ENCODE measurements at places on chromosomes 4 and X.

- no peak for DNase-seq
Measured at GRCh38 chr4:53676402-53676871, 85.2 kb upstream of the LNX1 start.

GRCh38 chrX:45497290-45497689, 296.6 kb upstream of the DIPK2B start:
- peak; percentile 34 for DNase-seq

GRCh38 chr4:181661090-181661489, 582.1 kb upstream of the TENM3 start:
- peak; percentile 37 for DNase-seq

DNA sequence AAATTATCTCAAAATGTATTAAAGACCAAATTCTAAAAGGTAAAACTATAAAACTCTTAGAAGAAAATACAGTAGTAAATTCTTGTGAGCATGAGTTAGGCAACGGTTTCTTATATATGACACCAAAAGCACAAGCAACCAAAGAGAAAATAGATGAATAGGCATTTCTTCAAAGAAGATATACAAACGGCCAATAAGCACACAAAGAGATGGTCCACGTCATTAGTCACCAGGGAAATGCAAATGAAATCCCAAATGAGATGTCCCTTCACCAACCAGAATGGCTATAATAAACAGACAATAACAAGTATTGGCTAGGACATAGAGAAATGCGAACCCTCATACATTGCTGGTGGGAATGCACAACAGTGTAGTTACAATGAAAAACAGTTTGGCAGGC, 44.6 kb downstream of the RAB33A start:
- DNase-seq: no peak

GRCh38 chr4:182231080-182231479, 12.1 kb upstream of the TENM3 start:
- peak; percentile 23 for DNase-seq

DNA sequence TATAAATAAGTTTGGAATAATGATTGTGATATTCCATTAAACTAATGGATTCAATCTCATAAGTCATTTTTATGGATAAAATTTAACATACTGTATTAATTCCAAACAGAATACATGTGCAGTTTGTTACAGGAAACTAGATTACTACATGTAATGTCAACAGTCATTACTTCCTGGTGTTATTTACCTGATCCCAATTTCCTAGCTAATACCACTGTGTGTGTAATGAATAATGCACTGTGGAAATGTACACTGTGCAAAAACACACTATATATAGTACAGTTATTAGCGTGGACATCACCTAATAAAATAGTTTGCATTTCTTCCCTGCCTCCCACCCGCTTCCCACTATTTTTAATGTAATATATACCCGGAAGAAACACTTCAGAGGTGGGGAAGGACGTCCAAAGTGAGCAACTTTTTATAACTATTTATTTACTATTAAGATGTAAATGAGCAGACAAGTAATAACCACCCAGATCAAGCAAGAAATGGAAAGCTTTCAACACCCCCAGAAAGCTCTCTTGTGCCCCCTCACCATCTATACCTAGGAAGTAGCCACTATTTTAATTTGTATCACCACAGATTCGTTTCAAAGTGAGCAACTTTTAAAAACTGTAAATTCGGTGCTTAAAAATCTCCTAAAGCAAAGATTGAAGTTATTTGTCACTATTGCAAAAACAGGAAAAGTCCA, 219.1 kb downstream of the THOC2 start:
- no peak for DNase-seq

GRCh38 chrX:119726900-119727555, 31.4 kb upstream of the SOWAHD start:
- no peak for DNase-seq

GRCh38 chr4:164068392-164068791, 573.9 kb downstream of the TMA16 start:
- DNase-seq: no peak

GRCh38 chrX:139924696-139925095, 8.2 kb downstream of the ATP11C start:
- no peak for DNase-seq

- no peak for DNase-seq
Measured at GRCh38 chr4:178233906-178234305, 791.7 kb upstream of the AGA start.

- no peak for DNase-seq
Measured at GRCh38 chr4:70518269-70518668, at the start of gene AMTN. Gene AMTN, plus strand, starts transcription at chr4:70518569. Its CDS starts 209 bp downstream, at chr4:70518778.

- no peak for DNase-seq
Measured at GRCh38 chr4:180811556-180811955, 1431.6 kb upstream of the TENM3 start.

DNA sequence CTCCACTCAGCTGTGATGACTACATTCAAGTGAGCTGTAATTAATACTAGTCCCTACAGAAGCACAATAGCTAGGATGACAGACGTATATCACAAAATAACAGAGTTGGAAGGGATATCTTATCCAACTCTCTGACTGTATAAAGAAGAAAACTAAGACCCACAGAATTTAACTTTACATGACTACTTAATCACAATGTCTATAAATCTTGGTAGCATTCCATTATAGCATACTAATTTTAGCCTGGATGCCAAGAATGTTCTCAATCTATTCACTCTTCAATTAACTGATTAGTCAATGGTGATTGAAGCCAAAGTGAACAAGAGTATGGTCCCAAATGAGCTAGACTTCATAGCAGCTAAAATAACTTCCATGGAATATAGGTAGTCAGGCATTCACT, 31.2 kb downstream of the RPS6KA6 start:
- DNase-seq: no peak

DNA sequence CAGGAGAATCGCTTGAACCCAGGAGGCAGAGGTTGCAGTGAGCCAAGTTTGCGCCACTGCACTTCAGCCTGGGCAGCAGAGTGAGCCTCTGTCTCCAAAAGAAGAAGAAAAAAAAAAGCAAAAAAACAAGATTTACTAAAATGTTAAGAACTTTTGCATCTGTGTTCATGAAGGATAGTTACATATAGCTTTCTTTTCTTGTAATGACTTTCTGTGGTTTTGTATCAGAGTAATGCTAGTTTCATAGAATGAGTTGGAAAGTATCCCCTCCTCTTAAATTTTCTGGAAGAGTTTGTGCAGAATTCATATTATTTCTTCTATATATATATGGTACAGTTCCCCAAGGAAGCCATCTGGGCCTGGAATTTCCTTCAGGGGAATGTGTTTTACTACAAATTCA, 17.0 kb upstream of the GRIPAP1 start:
- DNase-seq: no peak

GRCh38 chrX:45554736-45555135, 354.1 kb upstream of the DIPK2B start:
- no peak for DNase-seq

DNA sequence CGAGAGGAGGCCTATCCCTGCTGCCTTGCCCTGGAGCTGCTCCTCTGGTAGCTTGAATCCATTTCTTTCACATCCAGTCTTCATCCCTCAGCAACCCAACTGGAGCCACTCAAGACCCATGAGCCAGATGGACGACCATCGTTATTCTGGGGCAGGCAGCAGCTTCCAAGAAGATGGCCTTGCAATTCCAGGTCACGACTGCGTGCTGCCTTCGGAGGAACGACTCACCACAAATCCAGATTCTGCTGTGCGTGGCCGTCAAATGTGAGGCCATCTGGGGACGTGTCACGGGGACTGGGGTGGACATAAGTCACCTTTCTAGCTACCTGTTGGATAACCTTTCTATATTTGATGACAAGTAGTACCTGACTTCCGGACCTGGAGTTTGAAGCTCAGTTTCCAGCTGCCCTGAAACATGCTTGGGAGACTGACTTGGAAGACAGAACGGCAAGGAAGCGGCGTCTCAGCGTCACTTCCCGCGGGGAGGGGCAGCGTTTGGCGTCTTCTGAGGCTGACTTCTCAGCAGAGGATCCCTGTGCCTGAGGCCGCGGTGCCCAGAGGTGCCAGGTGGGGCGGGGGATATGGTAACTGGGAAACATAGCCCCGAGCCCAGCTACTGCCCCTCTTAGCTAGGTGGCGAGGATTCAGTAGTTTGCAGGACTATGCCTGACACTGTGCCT, 11.7 kb upstream of the TMEM271 start:
- no peak for DNase-seq

GRCh38 chrX:45632506-45632905, 431.8 kb upstream of the DIPK2B start:
- no peak for DNase-seq

GRCh38 chr4:104446431-104447278, 48.0 kb downstream of the CXXC4 start:
- DNase-seq: no peak

DNA sequence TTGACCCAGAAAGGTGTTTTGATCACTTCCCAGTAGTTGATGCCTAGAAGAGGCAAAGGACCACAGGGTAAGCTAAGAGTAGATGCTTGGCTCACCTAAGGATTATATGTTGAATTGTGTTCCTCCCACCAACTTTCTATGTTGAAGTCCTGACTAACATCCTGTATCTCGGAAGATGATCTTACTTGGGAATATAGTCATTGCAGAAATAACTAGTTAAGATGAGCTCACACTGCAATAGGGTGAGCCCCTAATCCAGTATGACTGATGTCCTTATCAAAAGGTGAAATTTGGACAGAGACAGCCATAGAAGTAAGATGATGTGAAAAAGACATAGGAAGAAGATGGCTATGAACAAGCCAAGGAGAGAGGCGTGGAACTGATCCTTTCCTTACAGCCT, 3.3 kb upstream of the HMGB2 start:
- no peak for DNase-seq

- peak; percentile 94 for DNase-seq
Measured at GRCh38 chr4:42654631-42655268, 2.2 kb downstream of the ATP8A1 start.

- no peak for DNase-seq
Measured at GRCh38 chr4:28360681-28361080, 1500.0 kb downstream of the STIM2 start.

DNA sequence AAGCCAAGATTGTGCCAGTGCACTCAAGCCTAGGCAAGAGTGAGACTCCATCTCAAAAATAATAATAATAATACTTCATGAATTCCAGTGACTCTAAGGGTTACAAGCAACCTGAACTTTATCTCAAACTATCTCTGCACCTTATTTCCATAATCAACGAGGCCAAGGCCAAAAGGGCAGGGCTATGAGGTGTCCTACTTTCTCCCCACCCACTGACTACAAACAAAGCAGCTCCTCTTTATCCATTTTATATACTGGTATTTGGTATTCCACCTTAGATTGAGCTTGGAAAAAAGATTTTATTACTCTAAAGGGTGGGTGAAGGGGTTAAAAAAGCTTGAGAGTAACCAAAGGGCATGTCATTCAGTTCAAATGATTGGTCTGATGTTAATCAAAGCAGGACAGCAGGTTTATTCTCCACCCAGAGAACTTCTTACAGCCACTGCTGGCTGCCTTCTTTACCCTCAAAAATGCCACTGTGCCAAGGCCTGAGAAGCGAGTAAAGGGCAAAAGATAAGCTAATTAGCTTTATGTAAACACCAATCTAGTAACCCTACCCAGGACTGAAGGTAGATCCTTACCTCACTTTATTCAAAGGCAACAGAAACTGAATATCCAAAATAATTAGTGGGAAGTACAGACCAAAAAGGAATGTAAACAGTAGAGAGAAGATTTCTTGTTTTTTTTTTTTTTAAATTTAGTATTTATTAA, 28.2 kb downstream of the APOO start:
- DNase-seq: no peak

DNA sequence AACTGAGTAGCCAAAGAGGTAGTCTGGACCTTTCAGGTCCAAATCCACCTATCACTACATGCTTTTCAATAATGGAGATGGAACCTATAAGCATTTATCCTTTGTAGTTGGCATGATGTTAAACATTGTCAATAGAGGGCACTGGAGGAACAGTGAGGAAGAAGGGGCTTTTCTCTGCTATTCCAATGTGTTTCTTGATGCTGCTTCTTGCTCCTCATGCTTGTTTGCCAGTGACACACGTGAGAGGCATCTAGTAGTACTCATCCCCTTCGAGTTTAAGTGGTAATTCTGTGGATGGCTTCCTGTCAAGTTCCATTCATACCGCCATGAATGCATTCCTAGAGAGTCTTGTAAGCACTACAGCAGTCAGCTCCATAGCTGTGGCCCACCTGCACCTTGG, 84.0 kb downstream of the NAA11 start:
- peak; percentile 90 for DNase-seq

- DNase-seq: no peak
Measured at GRCh38 chrX:85988353-85988752, 59.0 kb downstream of the CHM start.

DNA sequence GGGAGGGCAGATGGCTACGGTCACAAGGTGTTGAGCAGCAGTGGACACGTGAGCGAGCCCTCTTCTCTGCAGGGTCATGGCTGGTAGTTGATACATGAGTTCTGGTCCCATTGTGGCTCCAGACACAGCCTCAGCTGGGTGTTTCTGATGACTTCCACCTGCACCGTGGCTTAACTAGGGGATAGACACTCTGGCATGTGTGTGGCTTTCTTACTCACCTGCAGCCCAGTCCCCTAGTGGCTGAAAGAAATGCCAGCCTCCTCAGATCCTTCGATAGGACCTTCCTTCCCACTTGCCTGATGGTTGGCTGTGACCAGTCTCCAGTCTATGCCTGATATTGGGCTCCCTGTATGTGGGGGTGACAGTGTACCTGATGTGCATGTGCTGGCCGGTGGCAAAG, 5.0 kb downstream of the GPR78 start:
- peak; percentile 48 for DNase-seq

DNA sequence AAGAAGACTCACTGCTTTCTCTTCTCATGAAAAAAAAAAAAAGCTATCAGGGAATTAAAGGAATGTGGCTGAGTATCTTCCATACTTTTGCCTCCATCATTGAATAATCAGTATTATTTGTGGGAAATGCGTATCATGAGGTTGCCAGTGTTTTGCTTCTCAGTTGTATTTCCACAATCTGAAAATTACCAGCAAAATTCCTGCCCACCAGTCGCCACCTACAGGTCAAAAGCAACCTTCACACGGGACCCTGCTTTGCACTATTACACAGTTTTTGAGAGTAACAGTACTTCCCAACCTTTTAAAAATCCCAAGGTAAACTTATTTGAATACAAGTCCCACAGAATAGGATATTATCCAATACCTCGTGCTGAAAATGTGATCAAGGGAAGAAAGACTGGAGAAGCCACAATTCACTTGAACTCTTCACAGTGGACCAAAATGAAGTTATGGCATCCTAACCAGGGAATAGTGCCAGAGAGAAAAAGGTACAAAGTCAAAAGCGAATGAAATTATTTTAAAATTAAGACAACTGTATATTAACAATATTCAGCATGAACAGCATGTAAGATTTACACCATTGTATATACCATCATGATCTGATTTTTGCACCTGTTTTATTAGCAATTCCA, 30.4 kb downstream of the PGRMC1 start:
- peak; percentile 29 for DNase-seq

GRCh38 chrX:11423362-11423818, 130.2 kb downstream of the AMELX start:
- DNase-seq: peak; percentile 75

DNA sequence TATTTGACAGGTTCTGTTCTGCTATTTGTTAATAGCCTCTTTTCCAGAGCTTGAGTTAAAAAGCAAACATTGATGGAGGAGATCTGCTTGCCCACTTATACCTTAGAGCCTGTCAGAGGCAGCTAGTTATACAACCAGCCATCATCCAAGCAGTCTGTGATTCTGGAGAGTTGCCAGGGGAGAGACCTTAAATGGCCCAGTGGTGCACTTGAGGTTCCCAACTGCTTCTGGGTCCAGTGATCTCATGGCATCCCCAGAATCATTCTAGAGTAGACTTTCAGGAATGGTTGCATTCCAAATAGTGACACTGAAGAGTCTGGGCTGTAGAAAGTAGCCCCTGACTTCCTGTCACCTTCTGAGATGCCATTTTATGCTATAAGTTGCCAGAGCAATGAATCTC, 160.7 kb downstream of the FHIP1A start:
- peak; percentile 75 for DNase-seq

- DNase-seq: no peak
Measured at GRCh38 chr4:36872679-36873078, 371.9 kb upstream of the NWD2 start.

Data from kidney tubule cell (primary cell).